ENCODE measurements at places on chromosomes 4 and X.

GRCh38 chr4:144565527-144566195 lies 80.3 kb upstream of the HHIP start:
- no peak for DNase-seq

GRCh38 chr4:155975511-155975910 lies 21.8 kb upstream of the CTSO start:
- DNase-seq = no peak

GRCh38 chrX:146863566-146863965 lies 49.0 kb upstream of the CXorf51A start:
- no peak for DNase-seq

DNA sequence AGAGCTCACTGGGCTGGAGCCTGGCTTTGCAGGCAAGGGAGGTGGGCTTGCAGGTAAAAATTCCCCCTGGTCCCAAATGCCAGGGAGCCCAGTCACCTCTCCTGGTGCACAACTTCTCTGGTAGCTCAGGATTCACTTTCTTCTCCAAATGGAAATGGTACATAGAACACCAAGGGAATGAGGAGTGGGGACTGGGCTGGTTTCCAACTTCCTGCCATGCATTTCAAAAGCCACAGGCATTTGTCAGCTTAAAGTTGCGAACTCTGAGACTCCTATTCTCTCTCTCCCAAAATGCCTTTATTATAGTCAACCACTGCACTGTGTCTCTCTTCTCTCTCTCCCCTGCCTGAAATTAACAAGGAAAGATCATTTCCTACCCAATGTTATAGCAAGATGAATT lies 177.3 kb downstream of the GRIA3 start:
- no peak for DNase-seq

- DNase-seq = no peak
Observed at GRCh38 chr4:166014411-166014810, 141.4 kb downstream of the TLL1 start.

DNA sequence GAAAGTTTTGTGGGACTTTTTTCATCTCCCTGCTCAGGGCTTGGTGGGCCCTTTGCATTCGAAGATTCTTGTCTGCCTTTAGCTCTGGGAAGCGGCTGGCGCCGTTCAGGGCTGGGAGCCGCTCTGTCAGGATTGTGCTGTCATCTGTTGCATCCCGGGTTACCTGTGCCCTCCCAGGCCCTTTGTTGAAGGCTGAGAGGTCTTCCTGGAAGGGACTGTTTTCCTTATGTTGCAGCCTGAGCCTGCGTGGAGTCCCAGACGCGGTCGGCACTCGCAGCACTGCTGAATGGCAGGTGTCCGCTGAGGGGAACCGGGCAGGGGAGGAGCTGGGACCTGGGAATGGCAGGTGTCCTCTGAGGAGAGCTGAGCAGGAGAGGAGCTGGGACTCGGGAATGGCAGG lies 15.9 kb downstream of the RGS12 start:
- DNase-seq = no peak

DNA sequence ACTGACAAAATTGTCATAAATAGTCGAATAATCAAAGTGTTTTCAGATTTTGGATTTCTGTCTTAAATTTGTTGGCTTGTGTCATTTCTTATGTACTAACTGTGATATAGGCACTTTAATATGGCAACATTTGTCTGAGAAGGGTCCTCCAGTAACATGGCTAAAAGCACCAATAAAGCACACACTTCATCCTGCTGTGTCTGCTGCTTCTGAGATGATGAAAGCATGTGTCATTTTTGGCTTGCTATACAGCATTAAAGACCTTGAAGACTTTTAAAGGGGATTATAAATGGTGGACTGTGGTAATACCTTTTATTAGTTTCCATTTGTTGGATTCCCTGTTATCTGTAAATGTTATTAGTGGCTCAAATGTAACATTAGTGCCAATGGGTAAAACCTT lies 551.8 kb upstream of the GRID2 start:
- DNase-seq = no peak

DNA sequence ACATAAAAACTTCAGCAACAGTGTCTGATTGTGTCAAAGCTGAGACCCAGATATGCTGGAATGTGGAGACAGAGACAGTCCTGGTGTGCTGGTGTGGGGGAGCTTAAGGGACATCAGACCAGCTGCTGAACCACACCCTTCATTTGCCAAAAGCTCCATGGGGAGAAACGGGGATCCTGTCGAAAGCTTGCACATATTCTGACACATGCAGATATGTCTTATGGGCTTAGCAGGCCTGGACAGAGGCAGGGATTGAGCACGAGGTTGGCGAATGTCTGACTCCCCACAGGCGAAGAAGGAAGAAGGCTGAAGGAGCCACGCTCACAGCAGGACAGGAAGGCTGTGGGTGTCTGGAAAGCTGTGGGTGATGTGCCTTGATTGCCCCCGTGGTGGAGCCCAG lies 72.1 kb upstream of the ACSL1 start:
- DNase-seq = no peak

DNA sequence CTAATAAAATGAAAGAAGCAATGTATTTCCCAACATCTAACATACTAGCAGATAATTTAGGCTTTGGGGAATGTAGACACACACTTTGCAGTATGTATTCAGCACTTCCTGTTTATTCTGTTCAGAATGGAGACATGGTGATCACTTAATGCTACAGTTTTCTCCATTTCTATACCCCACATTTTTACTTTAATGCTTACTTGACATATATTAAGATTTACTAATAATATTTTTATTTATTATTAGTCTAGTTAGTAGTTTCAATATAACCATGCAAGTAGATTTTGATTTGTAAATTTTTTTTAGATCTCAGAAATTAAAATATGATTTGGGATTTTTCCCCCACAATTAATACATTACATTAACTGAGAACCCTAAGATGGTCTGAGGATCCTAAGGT lies 98.4 kb downstream of the PRSS12 start:
- DNase-seq = no peak

- no peak for DNase-seq
Observed at GRCh38 chr4:99352602-99353537, at the start of gene ADH1C. TSS of gene ADH1C (minus strand) at chr4:99352746. CDS start at chr4:99352675, 71 bp downstream.

DNA sequence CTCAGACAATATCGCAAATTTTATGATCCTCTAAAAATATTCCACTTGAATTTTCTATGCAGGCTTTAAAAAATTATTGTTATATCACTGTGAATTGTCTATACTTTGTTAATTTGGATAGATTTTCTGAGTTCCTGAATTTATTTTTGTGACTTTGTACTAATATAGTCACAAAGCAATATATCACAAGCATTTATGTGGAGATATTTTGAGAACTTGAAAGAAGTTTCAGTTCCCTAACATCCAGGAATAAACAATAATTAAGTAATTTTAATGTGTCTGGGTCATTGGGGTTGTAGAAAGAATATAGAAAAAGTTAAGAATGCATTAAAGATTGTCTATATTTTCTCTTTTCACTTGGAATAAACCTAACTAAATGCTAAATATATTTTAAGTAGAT lies 32.0 kb downstream of the CXCL8 start:
- no peak for DNase-seq

GRCh38 chr4:152346526-152346925 lies 189.4 kb downstream of the FBXW7 start:
- no peak for DNase-seq

DNA sequence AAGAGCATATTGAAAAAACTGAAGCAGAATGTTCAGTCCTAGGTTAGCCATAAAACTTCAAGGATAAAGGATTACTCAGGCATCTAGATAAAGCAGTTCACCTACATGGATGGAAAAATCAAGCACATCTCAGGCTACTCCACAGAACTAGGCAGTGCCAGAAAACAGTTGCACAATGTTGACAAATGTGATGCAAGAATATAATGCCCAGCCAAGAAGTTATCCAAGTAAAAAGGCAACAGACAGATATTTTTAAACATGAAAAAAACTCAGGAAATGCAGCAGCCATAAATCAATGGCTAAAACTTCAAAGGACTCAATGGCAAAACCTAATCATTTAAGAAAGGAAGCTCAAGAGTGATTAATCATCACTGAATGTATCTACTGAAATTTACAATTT lies 456.0 kb upstream of the FAM241A start:
- DNase-seq = peak; percentile 69

DNA sequence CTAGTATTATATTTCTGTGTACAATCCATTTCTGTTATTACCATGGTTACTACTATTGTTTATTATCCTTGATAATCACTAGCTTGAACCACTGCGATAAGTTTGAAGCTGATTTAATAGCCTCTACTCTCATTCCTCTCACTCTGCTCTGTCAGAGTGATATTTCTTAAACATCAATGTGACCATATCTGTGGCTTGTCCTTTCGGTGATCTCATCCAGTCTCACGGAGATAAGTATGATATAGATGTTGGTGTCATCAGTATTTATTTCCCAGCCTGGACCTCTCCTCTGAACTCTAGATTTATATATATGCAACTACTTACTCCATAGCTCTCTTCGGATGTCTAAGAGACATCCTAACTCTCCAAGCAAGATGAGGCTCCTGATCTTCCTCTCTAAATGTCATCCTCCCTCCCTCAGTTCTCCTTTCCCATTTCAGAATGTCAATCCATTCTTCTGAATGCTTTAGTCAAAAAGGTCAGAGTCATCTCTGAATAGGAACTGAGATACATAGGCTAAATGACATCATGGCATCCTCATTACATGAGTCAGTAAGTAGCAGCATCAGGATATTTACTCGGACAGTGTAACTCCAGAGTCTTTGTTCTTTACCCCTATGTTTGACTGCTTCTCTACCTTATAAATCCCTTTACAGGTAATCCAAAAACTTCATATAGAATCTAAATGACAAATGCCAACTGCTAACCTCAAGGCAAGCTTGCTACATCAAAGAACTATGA lies 129.5 kb downstream of the PACRGL start:
- no peak for DNase-seq

- peak; percentile 35 for DNase-seq
Observed at GRCh38 chr4:52869196-52869595, 7.1 kb downstream of the RASL11B start.

DNA sequence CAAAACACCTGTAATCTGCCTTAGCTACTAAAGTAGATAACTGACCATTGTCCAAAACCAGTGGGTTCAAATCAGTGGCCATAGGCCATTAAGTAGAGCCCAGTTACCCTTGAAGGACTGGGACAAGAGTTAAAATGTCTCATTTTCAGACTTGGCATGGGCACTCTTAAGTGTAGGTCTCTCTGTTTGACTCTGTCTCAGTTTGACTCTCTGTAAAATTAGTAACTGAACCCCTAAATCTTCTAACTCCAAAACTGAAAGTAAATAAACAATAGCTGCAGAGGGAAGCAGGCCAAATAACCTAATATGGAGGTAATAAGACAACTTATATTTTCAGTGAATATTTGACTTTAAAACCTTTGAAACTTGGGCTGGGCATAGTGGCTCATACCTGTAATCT lies 89.1 kb downstream of the SLC16A2 start:
- DNase-seq = no peak

GRCh38 chr4:144360146-144360793 lies 219.8 kb upstream of the GYPA start:
- no peak for DNase-seq

- DNase-seq = no peak
Observed at GRCh38 chrX:153560000-153560399, 38.9 kb downstream of the CCNQ start.

GRCh38 chrX:136176399-136176825 lies 29.1 kb downstream of the FHL1 start:
- DNase-seq = peak; percentile 75

DNA sequence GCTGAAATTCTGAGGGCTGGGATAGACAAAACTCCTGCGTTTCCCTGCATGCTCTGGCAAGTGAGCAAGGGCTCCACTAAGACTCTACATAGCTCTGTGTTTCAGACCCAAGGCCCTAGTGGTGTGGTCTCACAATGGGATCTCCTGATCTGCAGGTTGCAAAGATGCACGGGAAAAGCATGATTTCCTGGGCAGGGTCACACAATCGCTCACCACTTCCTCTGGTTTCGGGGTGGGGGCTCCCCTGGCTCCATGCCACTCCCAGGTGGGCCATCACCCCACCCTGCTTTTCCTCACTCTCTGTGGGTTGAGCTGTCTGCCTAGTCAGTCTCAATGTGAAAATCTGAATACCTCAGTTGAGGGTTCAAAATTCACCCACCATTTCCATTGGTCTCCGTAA lies 111.5 kb downstream of the KLF8 start:
- DNase-seq = no peak

DNA sequence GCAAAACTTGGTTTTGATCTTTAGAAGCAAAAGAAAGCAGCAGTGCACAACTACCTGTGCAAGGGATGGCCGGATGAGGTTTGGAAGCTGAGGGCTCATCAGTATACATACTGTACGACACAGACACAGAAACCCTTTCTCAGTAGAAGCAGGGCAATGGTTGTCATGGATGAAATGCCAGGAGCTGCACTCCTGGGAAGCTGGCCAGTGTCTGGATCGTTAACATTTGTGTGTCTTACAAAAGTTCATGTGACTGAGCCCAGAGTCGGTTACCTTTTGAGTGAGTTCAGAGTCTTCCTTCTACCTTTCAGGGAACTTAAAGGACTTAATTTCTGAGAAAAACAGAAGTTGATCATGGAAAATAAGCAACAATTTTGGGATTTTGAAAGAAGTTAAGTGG lies 230.3 kb downstream of the APBB2 start:
- no peak for DNase-seq

DNA sequence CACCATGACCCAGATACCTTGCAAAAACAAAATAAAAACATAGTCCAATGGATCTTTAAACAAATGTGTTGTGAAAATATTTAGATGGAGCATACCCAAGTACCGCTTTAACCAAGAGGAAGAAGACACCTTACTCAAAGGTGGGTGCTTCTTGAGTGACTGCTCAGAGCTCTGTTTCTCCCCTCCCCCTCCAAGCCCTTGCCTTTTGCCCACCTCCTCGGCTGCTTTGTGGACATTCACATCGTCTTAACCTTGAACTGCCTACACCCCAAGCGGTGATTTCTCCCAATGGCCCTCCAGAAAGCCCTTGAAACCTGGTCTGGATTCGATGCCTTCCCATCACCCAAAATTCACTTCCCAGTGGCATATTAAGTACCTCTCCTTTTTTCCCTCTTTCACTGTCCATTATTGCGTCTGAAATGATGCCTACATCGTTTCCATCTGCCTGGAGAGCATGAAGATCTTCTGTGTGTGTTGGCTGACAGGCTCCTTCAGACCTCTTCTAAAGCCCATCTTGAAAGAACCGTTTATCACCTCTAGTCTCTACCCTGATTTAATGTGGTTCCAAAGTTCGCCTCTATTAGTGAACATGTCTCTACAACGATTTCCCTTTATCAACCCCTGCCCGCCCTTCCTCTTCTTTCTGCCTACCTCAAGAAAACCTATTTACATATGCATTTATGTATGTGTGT lies 968 bp downstream of the GPRIN3 start:
- DNase-seq = no peak

- no peak for DNase-seq
Observed at GRCh38 chr4:165692082-165692481, 181.0 kb upstream of the TLL1 start.

- no peak for DNase-seq
Observed at GRCh38 chr4:35867057-35867456, 377.3 kb downstream of the ARAP2 start.

Data from GM04504 (cell line).